ENCODE measurements at places on chromosomes 12 and 14.

DNA sequence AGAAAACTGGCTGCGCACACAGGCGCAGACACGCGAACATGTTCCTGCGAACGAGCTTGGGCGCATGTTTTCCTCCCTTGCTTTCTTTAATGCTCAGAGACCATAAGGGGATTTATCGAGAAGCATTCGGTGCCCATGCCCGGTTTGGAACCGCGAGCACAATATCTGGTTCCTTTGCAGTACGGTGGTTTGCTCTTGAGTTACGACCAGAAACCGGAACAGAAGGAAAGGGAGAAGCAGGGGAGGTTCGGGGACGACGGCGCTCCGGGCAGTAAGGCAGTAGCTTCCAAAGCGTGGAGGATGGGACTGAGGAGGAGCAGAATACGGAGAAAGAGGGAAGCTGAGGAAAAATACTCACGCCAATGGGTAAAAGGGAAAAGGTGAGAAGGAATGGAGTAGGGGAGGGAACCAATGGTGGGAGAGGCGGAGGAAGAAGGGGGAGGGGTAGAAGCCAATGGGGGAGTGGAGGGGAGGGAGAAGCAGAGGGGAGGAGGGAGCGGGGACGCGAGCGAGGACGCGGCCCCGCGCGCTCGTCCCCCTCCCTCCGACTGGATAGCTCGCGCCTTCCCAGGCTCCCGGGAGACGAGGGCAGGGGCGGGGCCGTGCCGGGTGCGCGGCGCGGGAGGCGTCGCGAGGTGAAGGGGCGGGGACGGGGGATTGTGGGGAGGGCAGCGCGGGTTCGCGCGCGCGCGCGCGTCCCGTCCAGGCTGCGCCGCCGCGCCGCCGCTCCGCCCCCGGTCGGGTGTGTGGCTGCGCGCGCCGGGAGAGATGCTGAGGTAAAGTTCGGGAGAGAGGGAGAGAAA lies 625 bp upstream of the ARHGAP5 start:
- peak; percentile 70 for DNase-seq

GRCh38 chr14:105100910-105101309 lies 35.7 kb upstream of the GPR132 start:
- no peak for DNase-seq

DNA sequence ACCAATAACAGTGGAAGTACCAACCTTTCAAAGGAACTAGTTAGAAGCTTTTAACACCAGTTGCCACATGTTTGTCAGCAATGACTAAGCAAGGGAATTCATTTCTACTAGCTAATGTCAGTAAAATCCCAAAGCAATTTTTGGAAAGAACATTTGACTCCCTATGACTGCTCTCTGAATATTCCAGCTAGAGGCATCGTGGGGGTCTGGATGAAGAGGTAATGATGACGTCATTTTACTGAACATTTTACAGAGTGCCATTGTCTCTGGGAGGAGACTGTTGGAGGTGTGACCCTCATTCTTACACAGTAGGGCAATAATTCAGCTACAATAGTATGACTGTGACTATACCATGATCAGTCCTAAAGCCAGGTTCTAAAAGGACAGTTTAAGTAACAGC lies 204.8 kb downstream of the ITPR2 start:
- DNase-seq, result no peak

- no peak for DNase-seq
Measured at GRCh38 chr12:77847680-77848431, 17.2 kb downstream of the NAV3 start.

DNA sequence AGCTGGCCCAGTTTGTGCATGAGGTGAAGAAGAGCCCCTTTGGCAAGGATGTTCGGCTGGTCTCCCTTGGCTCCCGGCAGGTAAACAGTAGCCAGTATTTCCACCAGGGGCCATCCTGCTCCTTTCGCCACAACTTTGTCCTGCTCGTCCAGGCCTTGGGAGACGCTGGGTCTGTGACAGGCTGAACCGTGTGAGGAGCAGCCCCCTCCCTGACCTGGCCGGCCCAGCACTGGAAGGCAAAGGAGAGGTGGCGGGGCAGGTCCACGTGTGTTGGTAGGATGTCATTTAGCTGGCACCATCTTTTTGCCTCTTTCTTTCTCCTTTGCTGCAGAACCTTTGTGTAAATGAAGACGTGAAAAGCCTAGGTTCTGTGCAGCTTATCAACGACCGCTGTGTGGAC lies 15.4 kb downstream of the DDX11 start:
- DNase-seq, result no peak

DNA sequence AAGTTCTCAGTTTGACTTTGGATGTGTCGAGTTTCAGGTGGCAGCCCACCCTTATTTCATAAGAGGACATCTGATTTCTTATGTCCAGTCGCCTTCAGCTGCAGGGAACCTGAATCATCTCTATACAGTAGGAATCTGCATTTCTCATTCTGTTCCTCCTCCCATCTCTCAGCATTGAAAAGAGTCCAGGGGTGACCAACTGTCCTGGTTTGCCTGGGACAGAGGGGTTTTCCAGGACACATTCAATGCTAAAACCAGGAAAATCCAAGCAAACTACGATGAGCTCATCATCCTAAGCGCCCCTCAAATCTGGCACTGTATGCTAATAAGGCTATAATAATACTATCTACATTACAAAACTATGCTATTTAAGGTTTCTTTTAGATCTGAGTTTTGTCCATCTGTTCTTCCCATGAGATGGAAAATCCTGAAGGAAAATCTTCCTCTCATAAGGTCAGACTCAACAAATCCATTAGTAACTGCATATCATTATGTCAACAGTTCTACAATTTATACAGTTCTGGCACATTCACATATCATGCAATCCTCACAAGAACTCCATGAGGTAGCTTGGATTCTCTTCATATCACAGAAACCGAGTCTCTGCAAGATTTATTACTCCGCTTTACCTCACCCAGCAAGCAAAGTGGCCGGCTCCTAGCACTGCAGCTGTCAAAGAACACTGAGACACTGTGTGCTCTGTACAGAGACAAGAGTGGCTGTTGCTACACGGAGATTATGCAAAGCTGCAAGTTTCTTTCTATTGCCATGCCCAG lies 15.6 kb upstream of the CALM1 start:
- no peak for DNase-seq

GRCh38 chr14:100045642-100046344 lies 19.4 kb upstream of the EVL start:
- DNase-seq, result no peak

DNA sequence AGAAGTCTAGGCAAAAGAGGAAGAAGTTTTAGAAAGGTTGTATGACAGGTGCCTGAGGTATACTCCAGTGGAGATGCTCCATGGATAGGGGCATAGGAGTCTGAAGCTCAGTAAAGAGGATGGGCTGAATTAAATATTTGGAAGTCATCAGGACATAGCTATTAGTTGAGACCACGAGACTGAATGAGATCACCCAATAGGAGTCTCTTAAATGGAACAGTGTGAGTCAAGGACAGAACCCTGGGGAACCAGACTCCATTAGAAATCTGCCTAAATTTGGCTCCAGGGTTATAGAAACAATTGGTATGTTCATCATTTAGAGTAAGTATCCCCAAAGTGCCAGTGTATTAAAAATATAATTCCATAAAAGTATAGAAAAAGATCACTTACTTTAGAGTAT lies 172.6 kb downstream of the PRKCH start:
- DNase-seq, result no peak

DNA sequence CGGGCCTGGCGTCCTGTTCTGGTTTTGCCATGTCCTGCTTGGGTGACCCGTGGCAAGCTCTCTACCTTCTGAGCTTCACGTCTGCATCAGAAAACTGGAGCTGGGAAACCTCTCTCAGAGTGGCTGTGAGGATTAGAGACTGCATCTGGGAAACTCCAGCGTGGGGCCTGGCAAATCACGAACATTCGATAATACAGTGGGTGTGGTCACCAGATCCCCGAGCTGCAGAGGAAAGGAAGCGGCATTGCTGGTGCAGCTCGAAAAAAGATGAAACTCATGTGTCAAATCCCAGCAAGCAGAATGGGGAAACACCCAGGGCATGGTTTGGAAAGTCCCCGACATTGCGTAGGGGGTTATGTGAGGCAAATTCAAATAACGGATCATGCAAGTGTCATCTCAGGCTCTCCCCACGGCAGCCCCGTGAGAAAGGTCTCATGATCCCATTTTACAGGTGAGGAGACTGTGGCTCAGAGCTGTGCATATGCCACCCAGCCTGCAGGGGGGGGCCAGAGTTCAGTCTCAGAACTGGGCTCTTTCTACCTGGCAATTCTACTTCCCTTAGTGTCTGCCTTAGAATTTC lies 98.1 kb upstream of the VRK1 start:
- no peak for DNase-seq

DNA sequence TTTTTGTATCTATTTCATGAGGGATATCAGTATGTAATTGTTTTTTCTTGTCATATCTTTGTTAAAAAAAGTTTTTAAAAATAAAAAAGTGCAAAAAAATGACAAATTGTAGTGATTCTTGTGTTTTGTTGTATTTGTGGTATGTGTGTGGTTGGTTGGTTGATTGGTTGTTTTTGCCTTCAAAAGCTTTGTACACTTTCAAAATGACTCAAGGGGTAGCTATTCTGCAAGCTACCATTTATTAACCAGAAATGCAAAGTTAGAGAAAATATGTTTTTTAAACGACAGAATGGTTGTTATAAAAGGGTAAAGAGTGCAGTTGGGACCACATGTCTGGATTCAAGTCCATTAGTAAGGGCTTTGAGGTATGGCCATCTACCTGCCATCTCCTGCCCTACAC lies 119.3 kb downstream of the SLC35F4 start:
- DNase-seq, result no peak

- no peak for DNase-seq
Measured at GRCh38 chr14:65187421-65188049, 85.2 kb upstream of the MAX start.

DNA sequence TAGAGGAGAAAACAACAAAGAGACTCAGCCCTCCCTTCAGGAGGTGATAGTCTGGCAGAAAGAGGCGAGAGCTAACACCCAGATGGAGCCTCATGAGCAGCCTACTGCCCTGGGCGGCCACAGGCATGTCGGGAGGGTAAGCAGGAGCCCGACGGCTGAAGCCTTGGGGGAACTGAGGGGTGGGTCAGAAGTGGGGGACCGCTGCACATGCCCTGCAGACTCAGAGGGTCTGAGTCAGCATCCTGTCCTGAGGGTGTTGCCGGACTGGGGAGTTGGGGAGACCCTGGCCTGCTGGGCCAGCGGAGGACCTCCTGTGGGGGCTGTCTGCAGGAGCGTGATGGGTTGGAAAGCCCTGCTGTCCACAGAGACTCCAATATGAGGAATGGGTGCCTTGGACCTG lies 15.9 kb upstream of the INF2 start:
- no peak for DNase-seq

DNA sequence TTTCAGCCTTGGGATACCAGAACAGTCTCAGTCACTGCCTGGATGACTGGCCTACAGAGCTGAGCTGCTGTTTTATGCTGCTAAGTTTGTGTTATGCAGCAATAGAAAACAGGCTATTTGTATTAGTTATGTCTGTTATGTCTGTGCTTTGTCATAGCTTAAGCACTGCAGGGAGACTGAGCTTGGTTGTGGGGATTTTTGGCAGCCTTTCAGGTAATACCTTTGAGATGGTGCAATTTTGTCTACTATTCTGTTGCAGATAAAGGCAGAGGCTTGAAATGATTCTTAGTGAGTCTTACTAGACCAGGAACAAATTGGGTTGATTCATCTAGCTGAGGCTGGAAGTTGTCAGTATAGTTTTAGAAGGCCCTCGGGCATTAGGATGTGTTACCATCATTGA lies 201.3 kb upstream of the RBM19 start:
- no peak for DNase-seq

GRCh38 chr12:13195785-13196129 lies 769 bp upstream of the EMP1 start:
- no peak for DNase-seq

- DNase-seq, result no peak
Measured at GRCh38 chr14:63860146-63860545, 7.3 kb downstream of the SYNE2 start.

DNA sequence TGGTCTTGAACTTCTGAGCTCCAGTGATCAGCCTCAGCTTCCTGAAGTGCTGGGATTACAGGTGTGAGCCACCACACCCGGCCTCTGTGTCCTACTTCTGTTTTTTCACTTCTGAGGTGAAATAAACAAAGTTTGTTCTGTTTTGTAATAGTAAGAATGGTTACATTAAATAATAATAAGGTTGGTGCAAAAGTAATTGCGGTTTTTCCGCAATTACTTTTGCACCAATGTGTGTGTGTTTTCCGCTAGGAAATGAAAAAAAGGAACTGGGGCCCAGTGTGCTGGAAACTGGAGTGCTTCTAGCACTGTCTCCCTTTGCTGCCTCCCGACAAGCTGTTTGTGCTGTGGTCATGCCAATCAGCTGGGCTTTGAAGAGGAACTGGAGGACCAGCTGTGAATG lies 140.9 kb downstream of the NTS start:
- DNase-seq, result no peak

DNA sequence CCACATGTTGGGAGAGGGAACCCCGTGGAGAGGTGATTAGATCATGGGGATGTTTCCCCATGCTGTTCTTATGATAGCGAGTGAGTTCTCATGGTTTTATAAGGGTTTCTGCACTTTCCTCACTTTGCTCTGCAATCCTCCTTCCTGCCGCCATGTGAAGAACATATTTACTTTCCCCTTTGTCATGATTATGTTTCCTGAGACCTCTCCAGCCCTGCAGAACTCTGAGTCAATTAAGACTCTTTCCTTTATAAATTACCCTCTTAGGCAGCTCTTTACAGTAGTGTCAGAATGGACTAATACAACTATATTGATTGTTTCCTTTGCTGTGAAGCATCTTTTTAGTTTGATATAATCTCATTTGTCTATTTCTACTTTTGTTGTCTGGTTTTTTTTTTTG lies 13.1 kb upstream of the RASSF9 start:
- DNase-seq, result no peak

GRCh38 chr14:51228890-51229289 lies 11.2 kb upstream of the TMX1 start:
- no peak for DNase-seq

GRCh38 chr12:121534495-121535148 lies 46.2 kb downstream of the KDM2B start:
- DNase-seq, result no peak

GRCh38 chr14:105601360-105602242 lies 75.2 kb downstream of the TMEM121 start:
- no peak for DNase-seq

DNA sequence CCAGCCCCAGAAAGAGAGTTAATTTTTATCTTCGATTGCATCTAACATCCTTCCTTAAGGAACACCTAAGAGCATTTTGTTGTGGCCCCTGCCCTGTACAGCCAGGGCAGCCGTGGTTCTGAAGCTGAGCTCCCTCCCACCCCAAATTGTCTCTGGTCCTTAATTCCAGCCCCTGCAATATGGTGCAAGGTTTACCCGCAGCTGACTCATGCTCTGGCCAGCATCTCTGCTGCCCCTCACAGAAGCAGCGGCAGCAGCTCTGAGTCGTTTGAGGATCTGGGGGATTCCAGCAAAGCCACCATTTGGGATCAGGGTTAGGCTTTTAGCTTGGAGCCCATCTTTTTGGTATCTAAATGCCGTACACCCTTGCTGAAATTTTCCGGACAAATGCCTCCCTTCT lies 3.3 kb downstream of the DLK1 start:
- DNase-seq, result no peak

- no peak for DNase-seq
Measured at GRCh38 chr14:99118946-99119345, 153.1 kb downstream of the BCL11B start.

GRCh38 chr12:104177663-104178501 lies 37.7 kb upstream of the TXNRD1 start:
- DNase-seq, result no peak

Data from hematopoietic multipotent progenitor cell treated with erythropoietin and hydrocortisone succinate and interleukin-3 and kit ligand, for 17 days (in vitro differentiated cells).